ENCODE measurements at places on chromosomes 13 and 19.

- no peak for DNase-seq
These were observed 193.8 kb downstream of the FOXO1 start for GRCh38 chr13:40472427-40473220.

DNA sequence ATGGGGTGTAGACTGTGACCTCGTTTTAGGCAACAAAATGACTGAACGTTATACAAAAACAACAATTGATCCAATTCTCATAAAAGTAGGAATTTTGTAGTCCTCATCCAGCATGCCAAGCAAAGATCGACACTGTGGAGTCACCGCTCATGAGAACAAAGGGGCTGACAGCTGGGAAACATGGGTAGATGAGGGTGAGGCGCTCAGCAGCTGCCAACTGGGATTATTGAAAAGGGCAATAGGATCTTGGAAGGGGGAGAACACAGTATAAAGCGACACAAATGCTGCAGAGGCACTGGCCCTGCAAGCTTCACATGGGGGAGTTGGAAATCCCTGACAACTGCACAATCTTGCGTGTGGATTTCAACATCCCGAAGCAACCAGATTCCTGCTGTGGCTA, 5.4 kb upstream of the ZNF765 start:
- DNase-seq: no peak

DNA sequence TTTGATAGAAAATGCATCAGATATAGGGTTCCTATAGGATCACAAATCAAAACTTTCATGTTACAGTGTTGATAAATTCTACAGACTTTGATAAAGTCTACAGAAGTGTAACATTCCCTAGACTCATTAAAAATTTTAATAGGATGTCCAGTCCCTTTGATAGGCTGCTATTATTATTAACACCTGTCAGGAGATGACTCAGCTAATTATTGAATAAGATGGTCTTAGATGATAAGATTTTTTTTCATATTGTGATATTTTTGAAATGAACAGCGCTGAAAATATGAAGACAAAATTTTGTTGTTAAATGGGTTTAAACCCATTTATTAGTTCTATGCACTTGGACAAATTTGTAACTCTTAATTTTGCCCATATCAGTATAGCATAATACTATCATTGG, 356.8 kb upstream of the SLITRK1 start:
- no peak for DNase-seq

DNA sequence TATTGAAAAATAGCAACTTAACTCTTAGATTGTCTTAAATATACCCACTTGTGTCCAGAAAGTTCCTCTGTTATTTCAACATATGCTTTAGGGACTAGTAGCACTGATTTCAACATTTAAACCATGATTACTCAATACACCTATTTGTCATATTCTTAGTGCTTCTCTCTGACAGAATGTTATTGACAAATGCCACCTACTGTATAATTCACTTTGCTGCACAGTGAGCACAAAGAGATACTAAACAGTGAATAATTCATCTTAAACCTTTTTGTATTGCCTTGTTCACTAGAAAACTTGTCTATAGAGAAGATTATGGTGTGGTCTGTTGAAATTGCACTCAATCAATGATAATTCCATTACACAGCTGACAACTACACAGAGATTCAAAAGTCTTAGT, 692.6 kb downstream of the PCDH17 start:
- no peak for DNase-seq

DNA sequence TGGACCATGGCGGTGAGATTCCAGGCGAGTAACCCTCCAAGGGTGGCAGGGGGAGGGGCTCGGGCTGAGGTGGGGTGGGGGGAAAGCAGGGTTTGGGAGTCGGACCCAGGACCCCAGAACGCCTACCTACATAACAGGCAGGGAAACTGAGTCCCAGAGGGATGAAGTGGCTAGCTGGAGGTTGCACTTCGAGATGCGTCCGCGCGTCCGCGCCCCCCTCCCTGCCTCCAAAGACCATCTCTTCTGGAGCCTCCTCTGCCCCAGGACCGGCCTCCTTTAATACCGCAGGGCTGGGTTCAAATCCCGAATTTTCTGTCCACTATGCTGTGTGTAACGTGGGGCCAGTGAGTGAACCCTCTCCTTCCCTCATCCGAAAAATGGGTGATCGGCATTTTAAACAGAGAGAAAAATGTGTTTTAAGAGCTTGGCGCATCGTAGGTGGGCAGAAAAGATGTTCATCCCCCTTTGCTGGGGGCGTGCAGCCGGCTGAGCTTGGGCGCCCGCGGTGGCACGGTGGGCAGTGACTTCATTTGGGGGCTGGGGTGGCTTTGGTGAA, 13.8 kb downstream of the TJP3 start:
- DNase-seq: no peak

DNA sequence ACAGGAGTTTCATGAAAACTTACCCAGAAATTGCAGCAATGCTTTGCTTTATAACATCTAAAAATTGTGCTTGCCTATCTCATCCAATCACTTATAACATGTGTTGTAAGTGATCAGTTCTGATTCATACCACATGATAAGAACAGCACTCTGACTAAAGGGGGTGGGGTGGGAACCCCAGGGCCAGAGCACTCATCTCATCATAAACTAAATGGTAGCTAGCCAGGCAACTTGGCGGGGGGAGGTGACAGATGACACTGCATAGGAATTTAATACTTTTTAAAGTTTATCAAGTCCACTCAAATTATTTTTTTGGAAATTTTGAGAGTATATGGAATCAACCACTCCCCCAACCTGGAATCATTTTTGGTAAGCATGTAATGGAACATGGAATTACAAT, 42.1 kb downstream of the FOXO1 start:
- DNase-seq: no peak

DNA sequence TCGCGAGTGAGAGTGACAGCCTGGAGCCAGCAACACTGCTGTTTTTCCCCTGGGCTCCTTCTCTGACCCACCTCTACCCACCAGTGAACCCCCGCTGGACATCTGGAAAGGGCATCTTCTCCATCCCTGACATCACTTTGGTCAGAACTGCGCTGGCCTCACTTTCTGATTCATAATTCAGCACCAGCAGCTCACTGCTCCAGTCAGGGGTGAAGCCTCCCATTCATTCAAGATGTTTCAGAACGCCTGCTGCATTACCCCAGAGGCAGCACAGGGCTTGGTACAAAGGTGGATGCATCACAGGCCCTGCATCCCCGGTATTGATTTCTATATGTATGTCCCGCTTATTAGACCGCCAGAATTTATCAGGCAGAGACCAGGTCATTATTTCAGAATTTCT, 182.8 kb upstream of the TSHZ3 start:
- no peak for DNase-seq

GRCh38 chr13:72842991-72843390, 61.1 kb downstream of the PIBF1 start:
- DNase-seq: no peak

- no peak for DNase-seq
These were observed 413.5 kb upstream of the SPRY2 start for GRCh38 chr13:80754441-80754840.

- DNase-seq: no peak
These were observed 310.1 kb downstream of the GPC5 start for GRCh38 chr13:91708558-91708957.

- DNase-seq: no peak
These were observed 618.4 kb upstream of the SLITRK5 start for GRCh38 chr13:87052731-87053130.

- no peak for DNase-seq
These were observed 23.0 kb downstream of the MIR17HG start for GRCh38 chr13:91370501-91370900.

- no peak for DNase-seq
These were observed 29.3 kb upstream of the GRTP1 start for GRCh38 chr13:113393226-113393562.

DNA sequence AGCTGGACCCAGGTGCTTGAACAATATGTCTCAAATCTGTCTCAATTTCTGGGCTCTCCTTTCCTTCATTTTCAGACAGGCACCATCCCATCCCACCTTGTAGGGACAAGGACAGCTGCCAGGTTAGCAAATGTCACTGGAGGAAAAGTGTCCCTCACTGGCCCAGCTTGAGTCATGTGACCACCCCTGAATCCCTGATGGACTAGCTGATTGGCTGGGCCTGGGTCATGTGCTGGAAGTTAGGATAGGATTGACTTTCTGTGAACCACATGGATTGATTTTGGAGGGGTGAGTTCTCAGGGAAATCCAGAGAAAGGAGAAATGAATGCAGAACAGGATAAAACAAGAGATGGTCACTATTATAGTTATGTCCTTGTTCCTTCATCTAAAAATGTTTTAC, 28.2 kb upstream of the FXYD3 start:
- no peak for DNase-seq

- no peak for DNase-seq
These were observed 764.8 kb upstream of the GPC6 start for GRCh38 chr13:92461831-92462230.

DNA sequence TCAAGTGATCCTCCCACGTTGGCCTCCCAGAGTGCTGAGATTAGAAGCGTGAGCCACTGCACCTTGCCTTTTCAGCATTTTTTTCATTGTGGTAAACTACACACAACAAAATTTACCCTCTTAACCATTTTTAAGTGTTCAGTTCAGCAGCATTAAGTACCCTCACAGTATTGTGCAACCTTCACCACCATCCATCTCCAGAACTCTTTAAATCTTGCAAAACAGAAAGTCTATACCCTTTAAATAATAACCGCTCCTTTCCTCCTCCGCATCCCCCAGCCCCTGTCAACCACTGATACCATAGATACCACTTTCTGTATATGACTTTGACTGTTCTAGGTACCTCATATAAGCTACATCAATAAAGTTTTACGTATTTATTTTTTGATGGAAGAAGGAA, 20.8 kb upstream of the CASP14 start:
- DNase-seq: no peak
